IMR-90 (cell line): ENCODE measurements at places on chromosomes 6 and 20. TPM values are rescaled to one million over a fixed set of nuclear protein-coding genes. Genes with fewer than 3 reads are reported as not detected.
A peak's percentile ranks its signal among the peaks of the same experiment; 100 is the strongest.

Gene BPIFB1
- total RNA-seq, result not detected in 2 replicates

GRCh38 chr6:7939864-7940228, 29.3 kb upstream of the TXNDC5 start:
- DNase-seq, result no peak

Gene TSHZ2
- total RNA-seq, result under 0.01 TPM in 1 of 2 replicates, not detected in the other

Gene IL17F
- total RNA-seq, result not detected in 2 replicates

- peak; percentile 89 for DNase-seq
Measured at GRCh38 chr6:11083491-11083890, 10.1 kb upstream of the SMIM13 start.

DNA sequence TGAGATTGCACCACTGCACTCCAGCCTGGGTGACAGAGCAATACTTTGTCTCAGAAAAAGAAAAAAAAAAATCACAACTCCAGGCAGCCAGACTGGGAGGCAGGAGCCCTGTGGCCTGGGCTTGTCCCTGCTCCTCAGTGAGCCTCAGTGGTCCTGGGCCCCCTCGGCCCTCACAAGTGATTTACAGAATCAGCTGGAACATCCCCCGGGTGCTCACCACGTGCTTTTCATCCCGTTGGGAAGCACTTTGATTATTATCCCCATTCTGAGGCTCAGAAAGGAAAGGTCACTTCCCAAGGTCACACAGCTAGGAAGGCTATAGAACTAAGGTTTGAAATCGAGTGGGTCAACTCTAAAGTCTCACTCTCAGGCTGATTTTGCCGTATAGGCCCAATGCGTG, 43.1 kb upstream of the TLDC2 start:
- no peak for DNase-seq

Gene GRM1
- total RNA-seq, result not detected in 2 replicates

DNA sequence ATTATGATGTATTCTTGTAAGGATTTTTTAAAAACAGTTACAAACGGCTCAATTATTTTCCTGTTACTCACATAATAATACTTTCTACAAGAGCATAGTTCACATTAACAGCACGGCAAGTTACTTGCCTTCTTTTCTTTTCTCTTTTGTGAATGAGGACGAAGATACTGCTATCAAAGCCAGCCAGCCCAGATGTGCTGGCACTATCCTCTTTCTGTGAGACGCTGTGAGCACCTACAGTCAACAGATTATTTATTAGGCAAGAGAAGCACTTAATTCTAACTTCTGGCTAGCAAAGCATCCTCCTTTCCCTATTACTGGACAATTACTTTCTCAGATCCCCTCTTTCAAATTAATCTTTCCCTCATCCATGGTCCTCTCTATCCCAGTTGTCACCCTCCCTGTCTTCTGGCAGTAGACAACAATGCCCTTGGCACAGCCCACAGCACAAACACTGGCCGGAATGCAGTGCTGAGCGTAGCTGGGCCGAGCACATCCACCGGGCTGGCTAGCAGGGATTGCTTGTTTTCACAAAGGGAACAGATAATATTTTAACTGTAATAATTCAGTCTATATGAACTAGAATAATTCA, 262.1 kb downstream of the FOXC1 start:
- no peak for DNase-seq

Gene MAS1
- not detected in 2 replicates for total RNA-seq

- DNase-seq, result no peak
Measured at GRCh38 chr20:46365487-46366220, 40.8 kb downstream of the ELMO2 start.

- no peak for DNase-seq
Measured at GRCh38 chr6:167450626-167451025, 125.7 kb downstream of the TTLL2 start.

GRCh38 chr6:151400473-151400872, 9.1 kb upstream of the ZBTB2 start:
- DNase-seq, result peak; percentile 75

DNA sequence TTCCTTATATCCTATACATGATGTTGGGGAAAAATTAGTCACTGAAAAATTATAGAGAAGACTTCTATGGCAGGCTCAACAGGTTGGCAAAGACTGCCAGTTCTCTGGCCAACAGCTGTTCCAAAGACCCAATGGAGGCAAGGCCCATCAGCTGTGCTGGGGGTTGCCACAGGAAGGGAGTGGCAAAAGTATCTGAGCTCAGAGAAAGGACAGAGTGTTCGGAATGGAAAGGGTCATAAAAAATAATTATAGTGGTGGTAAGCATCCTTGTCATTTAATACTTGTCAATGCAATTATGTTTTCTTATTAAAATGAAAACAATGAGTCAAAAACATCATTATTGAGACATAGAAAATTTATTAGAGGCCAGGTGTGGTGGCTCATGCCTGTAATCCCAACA, 36.1 kb downstream of the FASTKD5 start:
- no peak for DNase-seq

GRCh38 chr20:2313316-2313715, 17.5 kb downstream of the TGM3 start:
- DNase-seq, result no peak

Gene PACSIN1
- not detected in 2 replicates for total RNA-seq

DNA sequence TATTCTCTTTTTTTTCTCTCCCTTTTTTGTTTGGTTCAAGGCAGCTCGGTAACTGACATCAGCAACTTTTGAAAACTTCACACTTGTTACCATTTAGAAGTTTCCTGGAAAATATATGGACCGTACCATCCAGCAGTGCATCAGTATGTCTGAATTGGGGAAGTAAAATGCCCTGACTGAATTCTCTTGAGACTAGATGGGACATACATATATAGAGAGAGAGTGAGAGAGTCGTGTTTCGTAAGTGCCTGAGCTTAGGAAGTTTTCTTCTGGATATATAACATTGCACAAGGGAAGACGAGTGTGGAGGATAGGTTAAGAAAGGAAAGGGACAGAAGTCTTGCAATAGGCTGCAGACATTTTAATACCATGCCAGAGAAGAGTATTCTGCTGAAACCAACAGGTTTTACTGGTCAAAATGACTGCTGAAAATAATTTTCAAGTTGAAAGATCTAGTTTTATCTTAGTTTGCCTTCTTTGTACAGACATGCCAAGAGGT, 10.6 kb downstream of the HEY2 start:
- DNase-seq, result no peak

- peak; percentile 6 for DNase-seq
Measured at GRCh38 chr20:54624706-54625390, 149.5 kb downstream of the DOK5 start.

- DNase-seq, result no peak
Measured at GRCh38 chr6:34774967-34775366, 16.9 kb upstream of the BLTP3A start.

DNA sequence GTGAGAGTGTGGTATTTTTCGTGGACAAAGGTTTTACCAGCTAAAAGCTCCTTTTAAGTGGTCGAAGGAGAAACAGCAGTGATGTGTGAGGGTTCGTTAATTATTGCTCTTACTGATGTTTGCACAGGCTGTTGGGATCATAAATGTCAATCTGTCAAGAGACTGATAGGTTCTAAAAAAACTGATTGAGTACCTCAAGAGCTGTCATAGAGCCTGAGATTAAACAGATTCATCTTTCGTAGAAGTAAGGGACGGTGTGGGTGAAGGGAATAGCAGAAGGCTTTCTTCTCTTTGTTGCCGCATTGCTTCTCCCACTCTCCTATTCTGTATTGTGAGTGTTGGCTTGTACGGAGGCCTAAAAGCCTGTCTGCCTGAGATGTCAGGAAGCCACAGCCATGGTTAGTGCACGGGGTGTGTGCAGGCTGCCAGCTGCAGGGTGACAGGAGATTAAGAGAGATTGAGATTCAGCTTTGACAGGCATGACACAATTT, 291.0 kb downstream of the ZFAND3 start:
- no peak for DNase-seq

Gene WFDC5
- total RNA-seq, result not detected in 2 replicates

Gene HLA-DQB2
- total RNA-seq, result not detected in 2 replicates

- DNase-seq, result no peak
Measured at GRCh38 chr6:89776583-89777233, 42.9 kb downstream of the MDN1 start.

Gene LGSN
- not detected in 2 replicates for total RNA-seq

Gene SLC22A3
- not detected in 2 replicates for total RNA-seq

Gene BEND6
- total RNA-seq, result 9.7 and 10.6 TPM in 2 replicates

GRCh38 chr6:12265791-12266190, 24.4 kb upstream of the EDN1 start:
- peak; percentile 71 for DNase-seq

- DNase-seq, result no peak
Measured at GRCh38 chr6:12535586-12536314, 180.8 kb upstream of the PHACTR1 start.

GRCh38 chr6:143844006-143844405, 868 bp downstream of the LTV1 start:
- DNase-seq, result peak; percentile 11

DNA sequence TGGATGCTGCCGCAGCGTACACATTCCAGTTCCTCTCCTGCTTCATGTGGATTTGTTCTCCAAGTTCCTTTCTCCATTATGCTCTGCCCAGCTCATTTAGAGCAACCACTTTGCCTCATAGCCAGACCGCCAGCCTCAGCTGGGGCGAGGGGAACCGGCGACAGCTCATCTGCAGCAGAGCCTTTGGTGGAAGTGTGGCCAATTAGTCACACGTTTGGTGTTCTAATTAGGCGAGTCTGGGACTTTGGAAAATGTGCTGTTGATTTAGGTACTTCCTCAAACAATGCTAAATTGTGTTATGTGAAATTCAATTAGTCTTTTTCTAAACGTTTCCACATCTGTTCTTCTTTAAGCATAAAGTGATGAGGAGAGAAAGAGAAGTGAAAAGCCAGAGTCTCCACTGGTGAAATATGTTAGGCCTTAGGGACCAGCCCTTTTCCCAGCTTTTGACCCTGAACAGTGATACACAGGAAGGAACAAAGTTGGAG, 217.9 kb downstream of the TBX18 start:
- no peak for DNase-seq

- DNase-seq, result peak; percentile 65
Measured at GRCh38 chr6:1789092-1789491, 179.4 kb downstream of the FOXC1 start.

DNA sequence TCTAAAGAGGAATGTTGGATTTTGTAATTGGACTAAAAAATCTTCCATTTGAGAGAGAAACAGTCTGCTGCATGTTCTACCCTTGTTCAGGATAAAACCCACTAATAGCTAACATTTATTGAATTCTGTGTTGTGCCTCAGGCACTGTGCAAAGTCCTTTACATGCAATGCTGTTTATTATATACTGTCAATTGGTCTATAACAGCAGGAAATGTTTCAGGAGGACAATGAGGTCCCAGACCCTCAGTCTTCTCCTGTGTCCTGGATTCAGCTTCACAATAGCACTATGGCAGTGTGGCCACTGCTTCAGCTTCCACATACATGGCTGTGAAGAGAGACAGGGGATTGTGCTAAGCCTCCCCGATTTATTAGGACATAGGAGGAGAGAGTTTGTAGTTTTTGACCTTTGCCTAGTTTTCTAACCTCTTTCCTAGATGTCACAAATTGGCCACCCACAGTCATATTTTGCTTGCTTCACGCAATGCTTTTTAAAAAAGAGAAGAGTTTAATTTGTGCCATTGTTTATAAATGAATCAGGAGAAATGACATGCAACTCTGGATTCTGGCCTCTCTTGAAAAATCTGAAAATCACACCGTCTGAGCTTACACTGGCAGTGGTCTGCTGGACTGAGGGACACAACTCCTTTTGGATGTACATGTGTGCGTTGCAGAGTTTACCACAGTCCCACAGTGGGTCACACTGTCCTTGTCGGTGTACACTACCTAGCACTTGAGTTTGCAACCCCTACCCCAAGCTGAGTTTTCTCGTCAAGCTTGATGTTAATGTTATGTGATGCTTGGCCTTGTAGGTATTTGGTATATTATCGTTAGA, 11.3 kb downstream of the PTPN1 start:
- no peak for DNase-seq

- DNase-seq, result peak; percentile 10
Measured at GRCh38 chr20:910870-911770, 5.0 kb downstream of the ANGPT4 start.

- peak; percentile 30 for DNase-seq
Measured at GRCh38 chr6:56803594-56803993, 151.3 kb upstream of the BEND6 start.

GRCh38 chr20:17803765-17804164, 104.0 kb downstream of the BANF2 start:
- DNase-seq, result no peak

Gene IP6K3
- 0.18 and 0.28 TPM in 2 replicates for total RNA-seq

DNA sequence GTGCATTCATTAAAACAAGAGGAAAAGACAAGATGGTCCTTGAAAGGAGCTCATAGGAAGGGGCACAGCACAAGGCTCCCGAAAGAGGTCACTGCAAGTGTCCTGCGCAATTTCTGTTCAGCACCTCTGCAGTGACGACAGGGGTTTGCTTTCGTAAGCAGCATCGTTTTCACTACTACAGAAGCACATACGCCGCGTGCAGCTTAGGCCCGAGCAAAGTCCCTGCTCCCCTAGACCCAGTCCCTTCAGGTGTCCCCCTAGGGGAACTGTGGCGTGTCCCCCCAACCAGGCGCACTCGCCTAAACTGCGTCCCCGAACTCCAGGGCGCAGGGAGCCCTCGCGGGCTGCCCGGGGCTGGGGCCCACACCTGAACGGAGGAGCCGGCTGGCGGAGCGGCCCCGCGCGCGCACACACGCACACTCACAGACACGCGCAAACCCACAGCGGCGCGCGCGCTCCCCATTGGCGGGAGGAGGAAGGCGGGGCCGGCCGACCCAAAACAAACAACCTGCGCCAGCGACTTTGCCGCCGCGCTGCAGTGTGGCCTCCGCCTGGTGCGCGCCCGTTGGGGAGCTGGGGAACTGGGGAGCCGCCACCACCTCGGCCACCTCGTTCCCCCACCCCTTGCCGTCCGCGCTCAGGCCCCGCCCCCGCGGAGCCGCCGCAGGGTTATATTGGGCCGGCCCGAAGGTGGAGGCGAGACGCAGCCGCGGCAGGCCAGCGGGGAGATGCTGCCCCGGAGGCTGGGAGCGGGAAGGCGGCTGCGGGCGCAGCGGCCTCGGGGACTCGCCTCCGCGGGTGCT, at the start of gene FOXQ1:
Gene FOXQ1 (plus strand): TSS at position 699 of the 803 bp plus-strand sequence. CDS start 607 bp downstream, outside the sequence.
- DNase-seq, result peak; percentile 40

GRCh38 chr20:35248641-35249475, 22.4 kb downstream of the MMP24 start:
- DNase-seq, result no peak

Gene EPHA7
- not detected in 2 replicates for total RNA-seq

- DNase-seq, result no peak
Measured at GRCh38 chr6:96234444-96234843, 218.7 kb downstream of the FUT9 start.

DNA sequence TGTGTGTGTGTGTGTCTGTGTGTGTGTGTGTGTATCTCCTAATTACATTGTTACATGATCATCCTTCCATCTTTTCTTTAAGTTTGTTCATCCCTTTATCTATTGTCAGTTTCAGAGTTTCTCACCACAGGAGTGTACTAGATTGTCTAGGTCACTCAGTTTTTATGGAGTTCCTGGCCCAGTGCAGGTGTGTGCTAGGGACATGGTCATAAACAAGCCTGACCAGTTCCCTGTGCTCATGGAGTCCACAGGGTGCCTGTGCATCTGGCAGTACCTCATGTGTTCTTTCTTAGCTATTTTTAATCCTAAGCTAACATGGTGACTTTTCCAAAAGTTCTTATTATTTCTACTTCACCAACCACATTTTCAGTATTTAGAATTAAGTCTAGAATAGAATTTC, 43.9 kb downstream of the PHACTR2 start:
- DNase-seq, result no peak

Gene MBOAT1
- total RNA-seq, result 4.7 and 5.6 TPM in 2 replicates

Gene RING1
- total RNA-seq, result 14.9 and 16.4 TPM in 2 replicates
